Right forelimb (tissue), 1 donor: ENCODE measurements at places on chromosomes 4 and X.

DNA sequence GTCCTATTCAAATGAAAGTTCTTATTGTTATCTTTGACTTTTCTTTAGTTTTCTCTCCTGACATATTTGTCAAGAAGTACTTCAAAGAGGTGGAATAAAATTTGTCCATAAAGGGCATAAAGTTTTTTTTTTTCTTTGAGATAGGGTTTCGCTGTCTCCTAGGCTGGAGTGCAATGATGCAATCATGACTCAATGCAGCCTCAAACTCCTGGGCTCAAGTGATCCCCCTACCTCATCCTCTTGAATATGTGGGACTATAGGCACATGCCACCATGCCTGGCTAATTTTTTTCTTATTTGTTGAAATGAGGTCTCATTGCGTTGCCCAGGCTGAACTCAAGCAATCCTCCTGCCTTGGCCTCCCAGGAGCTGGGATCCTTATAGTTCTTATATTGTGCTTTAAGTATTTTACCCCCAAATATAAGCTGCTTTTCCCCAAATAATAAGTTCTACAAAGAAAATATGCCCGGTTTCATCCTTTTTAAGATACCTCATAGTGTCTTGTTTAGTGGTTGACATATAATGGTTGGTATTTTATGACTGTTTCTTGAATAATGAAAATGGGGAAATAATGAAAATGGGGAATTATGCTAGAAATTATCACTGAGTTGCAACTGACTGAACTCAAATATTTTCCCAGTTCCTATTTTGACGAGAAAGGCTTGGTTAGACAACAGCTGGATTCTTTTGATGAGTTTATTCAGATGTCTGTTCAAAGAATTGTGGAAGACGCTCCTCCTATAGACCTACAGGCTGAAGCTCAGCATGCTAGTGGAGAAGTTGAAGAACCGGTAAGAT is 11.6 kb downstream of the POLR2B start:
- DNase-seq = no peak

GRCh38 chr4:171876636-171877035 is 63.4 kb downstream of the GALNTL6 start:
- no peak for DNase-seq

- no peak for DNase-seq
Measured at GRCh38 chr4:70709611-70710205, 12.1 kb upstream of the RUFY3 start.

- no peak for DNase-seq
Measured at GRCh38 chrX:122625821-122626220, 558.3 kb upstream of the GRIA3 start.

DNA sequence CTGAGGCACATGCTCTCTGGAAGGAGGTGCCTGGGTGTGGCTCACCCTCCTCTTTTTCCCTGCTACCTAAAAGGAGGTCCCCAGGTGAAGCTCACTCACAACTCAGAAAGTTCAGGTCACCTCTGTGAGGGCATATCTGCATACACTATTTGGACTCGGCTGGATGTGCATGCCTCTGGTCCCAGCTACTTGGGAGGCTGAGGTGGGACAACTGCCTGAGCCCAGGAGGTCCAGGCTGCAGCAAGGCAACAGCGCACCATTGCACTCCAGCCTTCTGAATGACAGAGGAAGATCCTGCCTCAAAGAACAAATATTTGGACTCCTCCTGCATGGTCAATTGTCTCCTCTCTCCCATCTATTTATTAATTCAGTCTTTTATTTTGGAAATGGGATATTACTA is 46.4 kb downstream of the CPLX1 start:
- no peak for DNase-seq
